ENCODE measurements at places on chromosomes 3 and 15. TPM values are rescaled to one million over a fixed set of nuclear protein-coding genes. Genes with fewer than 3 reads are reported as not detected.

DNA sequence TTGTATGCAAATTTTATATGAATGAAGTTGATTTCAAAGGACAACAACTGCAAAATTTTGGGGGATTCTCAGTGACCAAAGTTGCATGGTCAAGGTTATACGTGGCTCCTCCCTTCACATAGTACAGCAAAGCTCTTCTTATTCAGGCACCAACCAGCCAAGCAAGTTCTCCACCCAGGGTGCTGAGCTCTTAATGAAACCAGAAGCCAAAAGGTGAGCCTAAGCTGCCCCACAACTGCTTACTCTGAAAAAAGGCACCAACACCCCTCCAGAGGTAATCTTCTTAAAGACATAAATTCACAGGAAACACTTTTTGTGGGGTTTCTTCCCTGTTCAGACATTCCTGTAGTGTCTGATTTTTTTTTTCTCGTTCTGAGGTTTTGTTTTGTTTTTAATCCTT, 106.1 kb upstream of the GMNC start:
- DNase-seq, result no peak

GRCh38 chr3:196654735-196655090, 15.2 kb downstream of the NRROS start:
- peak; percentile 79 for DNase-seq

GRCh38 chr3:188827103-188827502, 344.7 kb upstream of the TPRG1 start:
- DNase-seq, result no peak

DNA sequence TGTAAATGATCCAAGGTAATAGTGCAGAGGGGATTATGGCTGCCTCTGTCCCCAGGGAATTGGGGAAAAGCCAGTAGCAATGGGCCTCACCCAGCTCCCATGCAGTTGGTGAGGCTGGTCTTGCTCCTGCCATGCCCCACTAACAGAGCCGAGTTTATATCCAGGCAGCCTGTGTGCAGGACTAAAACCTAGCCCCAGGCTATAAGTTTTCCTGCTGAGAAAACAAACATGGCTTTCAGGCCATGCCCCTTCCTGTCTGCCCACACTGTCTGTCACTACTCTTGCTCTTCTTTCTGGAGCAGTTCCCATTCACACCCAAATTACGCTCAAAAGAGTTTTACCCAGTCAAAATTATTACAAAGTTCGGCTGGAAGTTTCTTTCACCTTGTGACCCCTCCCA, 73.5 kb upstream of the SPATA16 start:
- no peak for DNase-seq

GRCh38 chr15:69478259-69478781, 25.7 kb downstream of the RPLP1 start:
- no peak for DNase-seq

- no peak for DNase-seq
Measured at GRCh38 chr3:28308196-28308595, 40.3 kb upstream of the ZCWPW2 start.

Gene COL8A1
- 5.3 TPM for total RNA-seq

Gene SLC38A3
- total RNA-seq, result not detected

Gene PLA2G4D
- total RNA-seq, result not detected

Gene EFHB
- total RNA-seq, result 1.8 TPM

Gene TEX55
- not detected for total RNA-seq
